ENCODE measurements at places on chromosomes 7 and 10.

GRCh38 chr10:132610071-132610701 lies 72.6 kb downstream of the INPP5A start:
- DNase-seq: no peak

DNA sequence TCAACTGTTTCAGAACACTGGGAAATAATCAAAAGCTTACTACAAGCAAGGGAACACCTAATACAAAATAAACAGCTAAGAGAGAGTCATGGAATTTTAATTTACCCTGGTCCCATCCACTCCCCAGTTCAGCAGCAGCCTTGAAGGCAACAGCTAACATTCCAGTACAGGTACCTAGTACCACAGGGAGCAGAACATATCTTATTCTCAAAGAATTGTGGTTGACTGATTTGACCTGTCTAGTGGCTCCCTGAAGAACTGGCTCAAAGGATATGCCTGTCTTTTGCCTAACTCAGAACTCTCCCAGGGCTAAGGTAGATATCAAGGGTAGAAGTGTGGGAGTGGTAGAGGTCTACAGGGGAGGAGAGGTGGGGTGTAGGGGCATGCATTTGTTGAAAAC lies 32.3 kb downstream of the SMURF1 start:
- no peak for DNase-seq

DNA sequence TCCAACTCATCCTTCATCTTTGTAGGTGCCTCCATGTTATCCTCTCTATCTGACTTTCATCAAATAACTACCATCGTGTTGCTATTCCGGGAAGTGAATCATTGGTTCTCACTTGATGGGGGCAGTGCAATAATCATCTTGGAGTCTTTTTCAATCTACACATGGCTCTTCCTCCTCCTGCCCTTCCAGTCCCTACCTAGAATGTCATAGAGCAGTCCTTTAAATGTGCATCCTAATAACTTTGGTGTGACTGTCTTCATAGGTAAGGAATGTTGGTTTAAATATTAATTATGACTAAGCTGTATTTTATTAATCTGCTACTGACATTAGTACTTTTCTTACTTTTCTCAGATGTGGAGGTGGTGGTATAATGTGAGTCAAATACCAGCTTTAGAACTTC lies 8.4 kb upstream of the CDK14 start:
- DNase-seq: no peak

- no peak for DNase-seq
Measured at GRCh38 chr10:35000936-35001335, 89.2 kb downstream of the CUL2 start.

GRCh38 chr7:104412911-104413310 lies 84.5 kb downstream of the LHFPL3 start:
- DNase-seq: no peak

All from AG08396 (cell line).